MM.1S (cell line): ENCODE measurements at places on chromosomes 7 and 10.

DNA sequence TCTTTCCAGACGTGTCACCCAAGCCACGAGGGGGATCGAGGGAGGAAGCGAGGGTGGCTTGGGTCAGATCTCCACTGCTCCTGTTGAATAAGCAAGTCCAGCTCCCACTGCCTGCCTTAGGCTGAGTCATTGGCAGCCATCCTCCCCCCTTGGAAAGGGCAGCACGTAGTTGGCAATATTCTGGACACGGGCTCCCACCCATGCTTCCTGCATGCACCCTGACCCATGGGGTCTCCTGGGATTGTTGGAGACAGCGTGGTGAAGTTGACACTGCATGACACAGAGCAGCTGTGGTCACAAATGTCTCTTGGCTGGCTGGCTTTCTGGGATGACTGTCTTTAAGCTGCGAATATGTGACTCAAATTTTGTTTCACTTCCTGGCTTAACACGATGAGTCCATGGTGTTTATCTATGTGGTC lies 11.2 kb downstream of the BTBD16 start:
- no peaks in the 10 kb centered on the region for H3K36me3 ChIP-seq
- no peak overlapping the region for H3K4me3 ChIP-seq
- no peak for DNase-seq
- no peaks in the 10 kb centered on the region for H3K27me3 ChIP-seq
- H3K27ac ChIP-seq: no peak overlapping the region

GRCh38 chr7:71740174-71740560 lies 608.2 kb downstream of the GALNT17 start:
- no peak for DNase-seq
- no peaks in the 10 kb centered on the region for H3K27me3 ChIP-seq
- no peaks in the 10 kb centered on the region for H3K36me3 ChIP-seq
- H3K27ac ChIP-seq: no peak overlapping the region
- H3K4me3 ChIP-seq: no peak overlapping the region

- H3K36me3 ChIP-seq: no peaks in the 10 kb centered on the region
- H3K27me3 ChIP-seq: no peaks in the 10 kb centered on the region
- no peak overlapping the region for H3K4me3 ChIP-seq
- no peak overlapping the region for H3K27ac ChIP-seq
Observed at GRCh38 chr10:118793545-118793944, 38.8 kb upstream of the CACUL1 start.

DNA sequence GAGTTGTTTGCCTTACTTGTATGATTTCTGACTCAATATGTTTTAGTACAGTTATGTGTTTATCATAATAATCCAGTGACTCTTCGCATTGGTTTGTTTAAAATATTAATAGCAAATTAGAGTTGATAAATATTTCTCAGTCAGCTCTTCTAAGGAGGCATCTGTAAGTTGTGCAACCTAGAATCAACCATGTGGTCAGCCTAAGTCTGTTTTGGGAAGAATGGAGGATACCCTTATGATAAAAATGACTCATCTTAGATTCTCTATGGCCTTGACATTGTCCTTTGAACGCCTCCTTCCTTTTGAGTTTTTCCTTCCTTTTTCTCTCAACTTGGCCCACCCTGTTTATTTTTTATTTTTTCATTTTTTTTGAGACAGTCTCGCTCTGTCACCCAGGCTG lies 18.8 kb downstream of the DNAJC9 start:
- no peaks in the 10 kb centered on the region for H3K4me1 ChIP-seq
- H3K4me3 ChIP-seq: no peak overlapping the region
- no peak for DNase-seq
- H3K27me3 ChIP-seq: no peaks in the 10 kb centered on the region
- H3K27ac ChIP-seq: no peak overlapping the region

DNA sequence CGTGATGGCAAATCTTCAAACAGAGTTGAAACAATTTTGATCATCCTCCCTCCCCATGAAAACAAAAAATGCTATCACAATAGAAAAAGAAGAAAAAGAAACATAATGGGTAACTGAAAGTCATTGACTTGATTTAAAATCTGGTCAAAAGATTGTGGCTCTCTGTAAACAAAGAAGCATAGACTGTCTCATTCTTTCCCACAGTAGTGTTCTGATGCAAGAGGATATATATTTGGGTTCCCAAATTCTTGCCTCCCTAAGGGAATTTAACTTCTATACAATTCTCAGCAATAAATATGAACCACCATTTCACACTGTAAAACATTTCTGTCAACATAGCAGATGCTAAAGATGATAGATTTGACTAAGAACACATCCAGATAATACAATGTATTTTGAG lies 32.8 kb upstream of the MEOX2 start:
- no peak overlapping the region for H3K4me3 ChIP-seq
- no peaks in the 10 kb centered on the region for H3K4me1 ChIP-seq
- H3K36me3 ChIP-seq: no peaks in the 10 kb centered on the region
- H3K27me3 ChIP-seq: no peaks in the 10 kb centered on the region
- no peak overlapping the region for H3K27ac ChIP-seq
- no peak for DNase-seq

DNA sequence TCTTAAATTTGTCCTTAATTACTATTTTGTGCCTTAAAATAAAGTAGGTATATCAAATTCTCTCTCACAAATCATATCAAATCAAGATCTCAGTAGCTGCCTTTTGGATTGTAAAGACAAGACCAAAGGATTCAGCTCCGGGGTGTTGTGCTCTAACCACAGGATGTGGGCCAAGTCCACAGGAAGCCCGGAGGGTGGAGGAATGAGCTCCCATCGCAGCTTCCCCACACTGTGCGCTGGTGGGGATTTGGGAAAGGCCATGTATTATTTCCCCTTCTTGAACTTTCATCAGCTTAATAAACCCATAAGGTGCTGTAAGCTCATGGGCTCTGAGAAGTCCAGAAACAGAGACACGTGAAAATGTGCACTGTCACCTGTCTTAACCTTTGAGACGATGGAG lies 241.6 kb upstream of the TCERG1L start:
- no peaks in the 10 kb centered on the region for H3K36me3 ChIP-seq
- DNase-seq: no peak
- H3K27me3 ChIP-seq: no peaks in the 10 kb centered on the region
- no peak overlapping the region for H3K27ac ChIP-seq
- H3K4me1 ChIP-seq: no peaks in the 10 kb centered on the region
- H3K4me3 ChIP-seq: no peak overlapping the region

GRCh38 chr7:28016297-28016696 lies 164.3 kb downstream of the JAZF1 start:
- no peaks in the 10 kb centered on the region for H3K27me3 ChIP-seq
- no peaks in the 10 kb centered on the region for H3K36me3 ChIP-seq
- no peak overlapping the region for H3K27ac ChIP-seq
- H3K4me1 ChIP-seq: no peaks in the 10 kb centered on the region

DNA sequence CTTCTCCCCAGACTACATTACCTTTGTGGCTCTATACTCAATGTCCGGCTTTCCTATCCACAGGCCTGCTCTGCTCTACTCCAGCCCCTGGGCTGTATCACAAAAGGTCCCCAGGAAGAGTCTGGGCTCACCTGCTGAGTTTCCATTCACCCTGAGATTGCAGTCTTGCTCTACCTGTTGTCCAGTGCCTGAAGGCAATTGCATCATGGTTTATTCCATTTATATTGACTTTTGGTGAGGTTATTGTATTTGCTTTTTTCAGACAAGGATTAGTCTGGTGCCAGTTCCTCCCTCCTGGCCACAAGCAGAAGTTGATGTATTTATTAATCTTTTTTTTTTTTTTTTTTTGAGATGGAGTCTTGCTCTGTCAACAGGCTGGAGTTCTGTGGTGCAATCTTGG lies 273.1 kb downstream of the XPNPEP1 start:
- H3K36me3 ChIP-seq: no peaks in the 10 kb centered on the region
- H3K4me3 ChIP-seq: no peak overlapping the region
- H3K27ac ChIP-seq: no peak overlapping the region

GRCh38 chr7:100895956-100896731 lies 456 bp upstream of the ACHE start:
- peak overlapping the region; percentile 22; the same call in 1 of the 2 replicates for H3K4me3 ChIP-seq
- H3K4me1 ChIP-seq: no peaks in the 10 kb centered on the region
- H3K27ac ChIP-seq: no peak overlapping the region
- DNase-seq: no peak
- no peaks in the 10 kb centered on the region for H3K36me3 ChIP-seq

DNA sequence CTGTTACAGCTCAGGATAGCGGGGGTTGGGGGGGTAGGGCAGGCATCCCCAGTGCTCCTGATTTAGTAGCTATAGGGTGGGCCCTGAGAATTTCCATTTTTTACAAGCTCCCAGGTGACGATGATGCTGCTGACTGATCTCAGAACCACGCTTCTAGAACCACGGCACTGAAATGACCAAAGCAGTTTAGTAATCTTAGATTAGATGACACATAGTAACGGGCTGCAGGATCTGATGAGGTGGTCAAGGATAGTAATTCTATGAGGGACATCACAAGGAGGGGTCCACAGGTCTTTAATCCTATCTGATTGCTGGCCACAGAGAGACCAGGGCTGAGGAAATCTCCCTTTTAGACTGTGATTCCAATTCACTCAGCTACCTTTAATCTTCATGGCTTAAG lies 167.2 kb downstream of the JAZF1 start:
- H3K27me3 ChIP-seq: no peaks in the 10 kb centered on the region
- no peaks in the 10 kb centered on the region for H3K36me3 ChIP-seq
- no peak overlapping the region for H3K27ac ChIP-seq
- H3K4me3 ChIP-seq: no peak overlapping the region

DNA sequence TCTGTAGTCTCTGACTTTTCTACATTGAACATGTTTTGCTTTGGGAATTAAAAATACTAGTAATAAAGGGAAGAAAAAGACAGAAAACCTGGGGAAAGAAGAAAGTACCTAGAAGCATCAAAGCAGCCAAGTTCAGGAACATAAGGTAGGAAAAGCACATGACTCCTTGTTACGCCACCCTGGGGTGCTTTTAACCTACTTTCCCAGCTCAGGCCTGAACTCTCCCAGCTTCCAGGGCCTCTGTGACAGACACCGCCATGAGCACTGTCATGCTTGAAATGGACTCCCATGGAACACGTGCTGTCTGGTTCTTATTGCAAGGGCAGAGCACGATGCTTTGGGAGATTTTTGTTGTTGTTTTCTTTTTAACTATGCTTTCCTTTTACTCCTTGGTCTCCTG lies 11.4 kb downstream of the ACTR1A start:
- H3K27me3 ChIP-seq: no peaks in the 10 kb centered on the region
- no peaks in the 10 kb centered on the region for H3K36me3 ChIP-seq
- no peaks in the 10 kb centered on the region for H3K4me1 ChIP-seq
- no peak for DNase-seq

- H3K4me3 ChIP-seq: no peak overlapping the region
- H3K36me3 ChIP-seq: no peaks in the 10 kb centered on the region
- DNase-seq: no peak
- H3K27me3 ChIP-seq: no peaks in the 10 kb centered on the region
- H3K27ac ChIP-seq: no peak overlapping the region
- H3K4me1 ChIP-seq: no peaks in the 10 kb centered on the region
Observed at GRCh38 chr7:28061824-28062196, 118.8 kb downstream of the JAZF1 start.

DNA sequence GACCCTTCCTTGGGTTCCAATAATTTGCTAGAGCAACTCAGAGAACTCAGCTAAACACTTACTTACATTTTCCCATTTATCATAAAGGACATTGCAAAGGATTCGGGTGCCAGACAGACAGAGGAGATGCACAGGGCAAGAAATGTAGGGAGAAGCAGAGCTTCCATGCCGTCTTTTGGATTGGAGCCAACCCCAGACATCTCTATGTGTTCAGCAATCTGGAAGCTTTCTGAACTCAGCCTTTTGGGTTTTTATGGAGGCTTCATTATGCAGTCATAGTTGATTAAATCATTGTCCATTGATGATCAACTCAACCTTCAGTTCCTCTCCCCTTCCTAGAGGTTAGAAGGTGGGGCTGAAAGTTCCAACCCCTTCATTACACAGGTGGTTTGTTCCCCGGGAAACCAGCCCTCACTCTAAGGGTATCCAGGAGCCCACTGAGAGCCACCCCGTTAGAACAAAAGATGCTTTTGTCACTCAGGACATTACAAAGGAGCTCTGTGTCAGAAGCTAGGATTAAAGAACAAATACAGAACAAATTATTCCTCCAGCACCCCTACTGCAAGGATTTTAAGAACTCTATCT lies 211.9 kb upstream of the VSTM2A start:
- no peak overlapping the region for H3K4me3 ChIP-seq
- DNase-seq: no peak
- H3K27ac ChIP-seq: no peak overlapping the region
- no peaks in the 10 kb centered on the region for H3K27me3 ChIP-seq

- H3K36me3 ChIP-seq: no peaks in the 10 kb centered on the region
- H3K27me3 ChIP-seq: no peaks in the 10 kb centered on the region
- H3K4me3 ChIP-seq: no peak overlapping the region
- H3K4me1 ChIP-seq: no peaks in the 10 kb centered on the region
Observed at GRCh38 chr7:18407385-18407784, 88.2 kb upstream of the HDAC9 start.

DNA sequence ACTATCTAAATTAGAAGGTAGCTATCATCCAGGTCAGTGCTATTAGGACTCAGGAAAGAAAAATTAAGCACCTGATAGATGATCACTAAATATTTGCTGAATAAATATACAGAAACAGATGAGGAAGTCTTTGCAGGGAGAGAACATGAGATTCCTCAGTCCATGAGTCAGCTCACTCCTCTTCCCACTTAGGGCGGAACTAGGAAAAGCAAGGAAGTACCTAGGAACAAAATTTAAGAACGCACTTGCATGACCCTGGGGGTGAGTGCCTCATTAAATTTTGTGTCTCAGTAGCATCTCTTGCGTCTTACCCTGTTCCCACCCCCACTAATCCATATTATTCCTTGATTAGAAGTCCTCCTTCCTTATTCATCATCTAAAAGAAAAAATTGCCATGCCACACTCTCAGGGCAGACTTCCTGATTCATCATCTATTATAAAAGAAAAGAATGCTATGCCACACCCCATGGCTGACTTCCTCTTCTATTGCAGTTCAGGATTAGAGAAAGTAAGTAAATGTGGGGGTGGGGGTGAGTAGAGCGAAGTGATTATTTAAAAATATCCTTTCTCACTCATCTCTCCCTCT lies 208.8 kb downstream of the THSD7A start:
- no peaks in the 10 kb centered on the region for H3K36me3 ChIP-seq
- no peak for DNase-seq
- H3K4me3 ChIP-seq: no peak overlapping the region
- H3K27ac ChIP-seq: no peak overlapping the region
- no peaks in the 10 kb centered on the region for H3K4me1 ChIP-seq

DNA sequence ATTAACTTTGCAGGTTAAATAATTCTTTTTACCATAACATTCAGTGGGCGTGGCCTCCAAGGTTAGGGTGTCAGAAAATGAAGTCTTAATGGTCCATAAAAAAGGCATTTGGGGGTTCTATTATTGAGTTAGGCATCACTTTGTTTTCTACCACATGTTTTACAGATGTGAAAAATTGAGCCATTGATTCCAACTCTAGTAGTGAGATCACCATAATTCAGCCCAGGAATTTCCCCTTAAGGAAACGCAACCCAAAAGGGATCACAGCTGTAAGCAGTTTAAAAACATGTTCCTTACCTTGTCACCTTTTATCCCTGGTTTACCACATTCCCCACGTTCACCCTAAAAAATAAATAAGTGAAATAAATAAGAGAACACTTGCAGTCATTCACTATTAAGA lies 24.9 kb downstream of the COL28A1 start:
- no peak overlapping the region for H3K27ac ChIP-seq
- H3K36me3 ChIP-seq: no peaks in the 10 kb centered on the region
- no peak overlapping the region for H3K4me3 ChIP-seq

GRCh38 chr7:94507962-94508361 lies 1.6 kb upstream of the CASD1 start:
- DNase-seq: no peak
- H3K4me1 ChIP-seq: peaks cover 11% of the 10 kb centered on the region
- no peak overlapping the region for H3K27ac ChIP-seq
- H3K36me3 ChIP-seq: no peaks in the 10 kb centered on the region

GRCh38 chr10:24012249-24012803 lies 196.6 kb upstream of the KIAA1217 start:
- no peak overlapping the region for H3K27ac ChIP-seq
- no peaks in the 10 kb centered on the region for H3K4me1 ChIP-seq
- no peaks in the 10 kb centered on the region for H3K27me3 ChIP-seq
- H3K4me3 ChIP-seq: no peak overlapping the region
